T-cell (primary cell): ENCODE measurements at places on chromosomes 1 and 21.

DNA sequence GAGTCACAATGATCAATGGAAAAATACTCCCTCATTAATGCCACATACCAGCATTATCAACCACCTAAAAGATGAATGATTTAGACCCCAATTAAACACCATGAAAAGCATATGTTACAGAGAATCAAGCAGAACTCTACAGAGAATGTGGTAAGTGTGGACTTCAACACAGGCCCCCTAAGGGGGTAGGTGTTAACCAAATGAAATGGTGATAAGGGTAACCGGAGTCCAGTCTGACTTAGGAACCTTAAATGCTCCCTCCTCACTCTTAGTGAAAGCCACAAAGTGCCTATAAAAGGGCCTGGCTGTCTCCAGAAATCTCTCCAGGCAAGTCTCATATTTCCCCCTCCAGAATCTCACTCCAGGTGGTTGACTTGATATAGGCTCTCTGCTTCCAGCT lies 149.2 kb upstream of the FOXD3 start:
- no peak overlapping the region for H3K27ac ChIP-seq
- no peaks in the 10 kb centered on the region for H3K36me3 ChIP-seq
- H3K4me3 ChIP-seq, result no peak overlapping the region
- no peaks in the 10 kb centered on the region for H3K4me1 ChIP-seq
- DNase-seq, result no peak

DNA sequence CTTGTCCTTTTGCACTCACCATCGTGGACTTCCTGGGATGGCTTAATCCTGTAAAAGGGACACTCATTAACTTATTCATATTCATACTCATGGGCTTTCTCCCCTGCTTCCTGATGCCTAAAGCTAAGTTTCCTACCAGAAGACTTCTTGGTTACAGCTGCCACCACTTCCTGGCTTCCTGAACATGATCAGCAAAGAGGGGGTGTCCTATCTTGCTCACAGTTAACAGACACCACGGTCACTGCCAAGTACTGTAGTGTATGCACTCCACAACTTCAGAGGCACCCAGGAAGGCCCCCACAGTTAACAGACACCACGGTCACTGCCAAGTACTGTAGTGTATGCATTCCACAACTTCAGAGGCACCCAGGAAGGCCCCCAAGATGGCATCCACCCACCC lies 177.8 kb downstream of the SIPA1L2 start:
- H3K36me3 ChIP-seq, result no peaks in the 10 kb centered on the region
- no peak for DNase-seq
- H3K27ac ChIP-seq, result no peak overlapping the region
- no peak overlapping the region for H3K4me3 ChIP-seq
- no peaks in the 10 kb centered on the region for H3K4me1 ChIP-seq

GRCh38 chr1:223437151-223437550 lies 43.9 kb downstream of the CCDC185 start:
- H3K27me3 ChIP-seq, result no peaks in the 10 kb centered on the region
- no peaks in the 10 kb centered on the region for H3K36me3 ChIP-seq
- H3K4me3 ChIP-seq, result no peak overlapping the region
- no peak for DNase-seq
- no peak overlapping the region for H3K27ac ChIP-seq

GRCh38 chr1:200410566-200410878 lies 686 bp upstream of the ZNF281 start:
- H3K27ac ChIP-seq, result peak overlapping the region; percentile 78
- H3K4me3 ChIP-seq, result peak overlapping the region; percentile 87
- H3K27me3 ChIP-seq, result no peaks in the 10 kb centered on the region
- peaks cover 22% of the 10 kb centered on the region for H3K4me1 ChIP-seq
- no peaks in the 10 kb centered on the region for H3K36me3 ChIP-seq
- DNase-seq, result no peak

DNA sequence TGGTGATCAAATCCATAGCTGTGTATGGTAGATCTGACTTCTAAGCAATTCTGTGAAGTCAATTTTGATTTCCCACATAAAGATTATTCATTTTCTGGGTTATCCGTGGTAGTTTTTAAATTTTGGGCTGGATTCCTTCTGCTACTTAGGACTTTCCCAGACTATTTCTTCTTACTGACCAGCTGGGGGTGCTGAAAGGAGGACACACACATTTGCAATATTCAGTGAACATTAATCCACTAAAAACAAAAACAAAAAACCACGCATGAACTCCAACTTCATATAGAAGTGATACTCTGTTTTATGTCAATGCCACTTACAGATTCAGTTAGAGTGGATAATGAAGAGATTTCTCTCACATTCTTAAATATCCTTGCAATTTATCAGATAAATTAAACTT lies 105.4 kb downstream of the KCTD3 start:
- no peak overlapping the region for H3K4me3 ChIP-seq
- DNase-seq, result no peak
- H3K27me3 ChIP-seq, result no peaks in the 10 kb centered on the region
- H3K4me1 ChIP-seq, result no peaks in the 10 kb centered on the region

GRCh38 chr1:222040955-222041354 lies 299.1 kb upstream of the DUSP10 start:
- no peaks in the 10 kb centered on the region for H3K36me3 ChIP-seq
- H3K4me1 ChIP-seq, result no peaks in the 10 kb centered on the region
- H3K27ac ChIP-seq, result no peak overlapping the region
- H3K4me3 ChIP-seq, result no peak overlapping the region
- H3K27me3 ChIP-seq, result no peaks in the 10 kb centered on the region
- no peak for DNase-seq

DNA sequence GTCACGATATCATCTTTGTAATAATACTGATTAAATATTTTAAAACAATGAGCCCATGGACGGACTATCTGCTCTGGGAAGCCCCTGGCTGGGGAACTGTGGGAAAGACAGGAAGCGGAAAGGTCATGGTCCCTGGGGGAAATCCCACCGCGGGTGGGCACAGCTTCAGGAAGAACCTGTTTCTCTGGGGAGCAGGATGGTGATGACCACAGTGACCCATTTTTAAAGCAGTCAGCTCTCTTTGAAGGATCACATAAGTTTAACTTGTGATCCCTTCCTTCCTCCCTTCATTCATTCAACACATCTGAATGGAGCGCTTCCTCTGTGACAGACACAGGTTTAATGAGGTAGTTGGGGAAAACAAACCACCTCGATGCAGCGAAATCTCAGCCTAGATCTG lies 73.0 kb downstream of the DHRS3 start:
- no peak for DNase-seq
- H3K4me1 ChIP-seq, result no peaks in the 10 kb centered on the region
- H3K27me3 ChIP-seq, result peaks cover 33% of the 10 kb centered on the region
- no peak overlapping the region for H3K27ac ChIP-seq
- no peaks in the 10 kb centered on the region for H3K36me3 ChIP-seq

DNA sequence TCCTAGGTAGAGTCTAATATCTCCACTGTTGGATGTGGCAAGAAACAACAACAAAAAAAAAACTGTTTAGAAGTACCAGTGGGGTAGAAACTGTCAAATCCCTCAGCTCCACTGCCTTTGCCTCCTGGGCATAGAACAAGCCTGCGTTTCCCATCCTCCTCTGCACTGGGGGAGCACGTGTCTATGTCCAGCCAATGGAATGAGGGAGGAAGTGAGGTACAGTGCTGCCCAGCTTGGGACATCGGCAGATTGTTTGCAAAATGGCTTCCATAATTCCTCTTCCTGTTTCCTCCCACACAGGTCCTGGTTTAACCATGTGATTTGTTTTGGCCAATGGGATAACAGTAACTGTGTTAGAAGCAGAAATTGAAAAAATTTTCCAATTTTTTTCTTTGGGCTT lies 39.1 kb downstream of the PSMG1 start:
- H3K36me3 ChIP-seq, result no peaks in the 10 kb centered on the region
- no peak for DNase-seq
- no peak overlapping the region for H3K27ac ChIP-seq
- H3K4me1 ChIP-seq, result no peaks in the 10 kb centered on the region
- H3K4me3 ChIP-seq, result no peak overlapping the region

GRCh38 chr1:198160222-198160621 lies 3.4 kb downstream of the NEK7 start:
- no peaks in the 10 kb centered on the region for H3K36me3 ChIP-seq
- no peaks in the 10 kb centered on the region for H3K27me3 ChIP-seq
- no peak for DNase-seq
- H3K4me3 ChIP-seq, result no peak overlapping the region
- peak overlapping the region; percentile 88 for H3K27ac ChIP-seq

GRCh38 chr1:163331116-163331515 lies 9.4 kb downstream of the NUF2 start:
- no peak overlapping the region for H3K27ac ChIP-seq
- no peaks in the 10 kb centered on the region for H3K4me1 ChIP-seq
- DNase-seq, result no peak
- H3K4me3 ChIP-seq, result no peak overlapping the region
- no peaks in the 10 kb centered on the region for H3K36me3 ChIP-seq
- no peaks in the 10 kb centered on the region for H3K27me3 ChIP-seq

DNA sequence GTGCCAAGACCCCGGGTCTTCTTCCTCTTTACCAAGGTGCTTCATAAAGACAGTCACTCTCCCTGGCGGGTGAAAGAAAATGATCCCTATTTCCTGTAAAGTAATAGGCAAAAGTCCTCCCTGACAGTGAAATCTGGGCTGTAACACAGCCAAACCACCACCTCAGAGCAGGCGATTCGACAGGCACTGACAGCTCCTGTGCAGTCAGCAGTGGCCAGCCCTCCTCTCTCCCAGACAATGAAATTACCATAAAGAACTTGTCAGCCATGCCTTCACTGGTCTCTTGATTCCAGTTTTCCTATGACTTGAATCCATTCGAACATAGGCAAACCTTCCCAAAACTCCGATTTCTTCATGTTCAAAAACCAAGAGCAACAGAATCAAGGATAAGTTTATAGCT lies 492.2 kb upstream of the DAB1 start:
- H3K27ac ChIP-seq, result no peak overlapping the region
- no peaks in the 10 kb centered on the region for H3K4me1 ChIP-seq
- no peaks in the 10 kb centered on the region for H3K27me3 ChIP-seq

- peaks cover 3% of the 10 kb centered on the region for H3K4me1 ChIP-seq
- no peak for DNase-seq
- no peaks in the 10 kb centered on the region for H3K27me3 ChIP-seq
- H3K36me3 ChIP-seq, result no peaks in the 10 kb centered on the region
- H3K27ac ChIP-seq, result no peak overlapping the region
These were observed 8.8 kb downstream of the TFF2 start for GRCh38 chr21:42341776-42342542.

- no peaks in the 10 kb centered on the region for H3K27me3 ChIP-seq
- DNase-seq, result no peak
- H3K36me3 ChIP-seq, result no peaks in the 10 kb centered on the region
- peaks cover 8% of the 10 kb centered on the region for H3K4me1 ChIP-seq
- H3K4me3 ChIP-seq, result no peak overlapping the region
These were observed 2.4 kb upstream of the USP33 start for GRCh38 chr1:77762072-77762476.

DNA sequence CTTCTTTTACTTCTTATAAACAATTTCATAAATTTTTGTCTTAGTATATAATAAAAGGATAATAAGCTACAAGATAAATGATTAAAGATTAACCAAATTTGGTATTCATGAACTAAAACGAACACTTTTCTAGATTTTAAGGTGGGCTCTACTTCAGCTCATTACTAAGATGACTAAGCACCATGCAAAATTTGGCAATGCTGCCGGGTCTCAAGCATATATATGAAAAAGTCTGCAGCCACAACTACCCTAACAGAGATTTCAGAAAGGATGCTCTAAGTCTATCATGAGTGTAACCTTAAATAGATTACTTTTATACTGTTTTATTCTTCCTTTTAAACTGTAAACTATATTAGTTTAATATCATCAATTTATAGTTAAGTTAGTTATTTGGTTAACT lies 47.8 kb downstream of the BRWD1 start:
- H3K36me3 ChIP-seq, result no peaks in the 10 kb centered on the region
- DNase-seq, result no peak
- H3K27me3 ChIP-seq, result no peaks in the 10 kb centered on the region
- H3K4me3 ChIP-seq, result no peak overlapping the region

DNA sequence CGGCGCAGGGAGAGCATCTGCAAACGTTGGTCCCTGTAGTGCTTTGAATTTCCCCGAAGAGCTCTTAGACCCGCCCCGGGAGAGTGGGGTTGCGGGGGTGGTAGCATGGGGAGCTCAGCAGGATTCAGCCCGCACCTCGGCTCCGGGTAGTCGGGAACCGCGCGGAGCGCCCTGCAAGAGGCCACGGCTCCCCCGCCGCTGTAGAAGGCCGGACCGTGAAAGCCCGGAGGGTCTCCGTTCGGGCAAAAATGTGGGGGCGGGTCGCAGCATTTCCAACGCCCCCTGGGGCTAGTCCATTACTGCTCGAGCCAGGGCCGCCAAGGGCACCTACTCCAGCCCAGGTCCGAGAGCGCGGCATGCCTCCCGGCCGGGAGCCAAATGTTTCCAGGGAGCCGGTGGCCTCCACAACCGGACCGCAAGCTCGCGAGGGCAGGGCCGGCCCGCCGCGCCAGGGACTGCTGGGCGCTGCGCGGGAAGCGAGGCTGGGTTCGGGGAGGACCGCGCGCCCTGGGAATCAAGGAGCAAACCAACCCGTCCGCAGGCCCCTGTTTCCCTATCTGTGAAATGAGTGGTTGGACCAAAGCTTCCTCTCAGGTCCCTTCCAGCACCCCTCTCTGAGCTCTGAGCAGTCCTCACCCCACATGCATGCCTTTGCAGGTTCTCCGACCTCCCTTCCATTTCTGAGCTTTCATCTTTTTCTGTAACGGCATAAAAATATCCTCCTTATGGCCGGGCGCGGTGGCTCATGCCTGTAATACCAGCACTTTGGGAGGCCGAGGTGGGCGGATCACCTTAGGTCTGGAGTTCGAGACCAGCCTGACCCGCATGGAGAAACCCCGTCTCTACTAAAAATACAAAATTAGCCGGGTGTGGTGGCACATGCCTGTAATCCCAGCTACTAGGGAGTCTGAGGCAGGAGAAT lies 775 bp upstream of the TMEM63A start:
- H3K27me3 ChIP-seq, result no peaks in the 10 kb centered on the region
- peaks cover 27% of the 10 kb centered on the region for H3K4me1 ChIP-seq
- H3K36me3 ChIP-seq, result peaks cover 14% of the 10 kb centered on the region
- DNase-seq, result no peak

- H3K27ac ChIP-seq, result no peak overlapping the region
- H3K4me1 ChIP-seq, result no peaks in the 10 kb centered on the region
- no peaks in the 10 kb centered on the region for H3K27me3 ChIP-seq
- no peak for DNase-seq
These were observed 1017.6 kb downstream of the KCNT2 start for GRCh38 chr1:195590649-195591048.

GRCh38 chr21:32456497-32456918 lies 44.0 kb downstream of the EVA1C start:
- H3K27ac ChIP-seq, result no peak overlapping the region
- H3K4me1 ChIP-seq, result no peaks in the 10 kb centered on the region
- no peaks in the 10 kb centered on the region for H3K27me3 ChIP-seq
- H3K4me3 ChIP-seq, result no peak overlapping the region
- H3K36me3 ChIP-seq, result no peaks in the 10 kb centered on the region

- no peaks in the 10 kb centered on the region for H3K36me3 ChIP-seq
- H3K4me1 ChIP-seq, result no peaks in the 10 kb centered on the region
- peaks cover 2% of the 10 kb centered on the region for H3K27me3 ChIP-seq
- no peak overlapping the region for H3K27ac ChIP-seq
These were observed 70.9 kb downstream of the WDR64 start for GRCh38 chr1:241722947-241723346.

- H3K36me3 ChIP-seq, result no peaks in the 10 kb centered on the region
- H3K27ac ChIP-seq, result no peak overlapping the region
- H3K27me3 ChIP-seq, result no peaks in the 10 kb centered on the region
- H3K4me3 ChIP-seq, result no peak overlapping the region
- DNase-seq, result no peak
These were observed 122.3 kb downstream of the PGBD5 start for GRCh38 chr1:230303822-230304221.

- H3K4me3 ChIP-seq, result no peak overlapping the region
- H3K27me3 ChIP-seq, result no peaks in the 10 kb centered on the region
- peaks cover 17% of the 10 kb centered on the region for H3K4me1 ChIP-seq
- H3K27ac ChIP-seq, result no peak overlapping the region
These were observed 4.8 kb downstream of the DCAF8 start for GRCh38 chr1:160257411-160258015.
